Activated T-helper 9 cell treated with anti-CD3 and anti-CD28 coated beads, Interleukin-2, amount 50 U/mL, for 16 hours (primary cell): ENCODE measurements at places on chromosomes 3 and 15.

DNA sequence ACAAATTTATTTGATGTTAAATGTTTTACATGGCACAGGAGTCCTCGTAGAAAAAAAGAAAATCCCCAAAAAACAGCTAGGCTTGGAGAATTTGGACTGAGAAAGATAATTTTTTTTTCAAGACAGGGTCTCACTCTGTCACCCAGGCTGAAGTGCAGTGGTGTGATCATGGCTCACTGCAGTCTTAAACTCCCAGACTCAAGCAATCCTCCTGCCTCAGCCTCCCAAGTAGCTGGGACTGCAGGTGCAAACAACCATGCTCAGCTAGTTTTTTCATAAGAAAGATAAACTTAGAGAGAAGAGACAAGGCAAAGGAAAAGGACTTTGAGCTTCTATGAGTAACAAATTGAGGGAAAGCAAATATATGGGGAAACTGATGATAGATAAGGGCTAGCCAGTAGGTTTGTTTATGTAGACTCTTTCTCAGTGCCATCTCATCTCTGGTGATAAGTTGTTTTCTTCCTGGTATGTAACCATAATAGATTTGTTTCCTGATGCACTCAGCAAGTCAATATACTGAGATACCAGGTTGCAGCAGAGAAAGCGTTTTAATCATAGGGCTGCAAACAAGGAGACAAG lies 13.1 kb upstream of the TRMT10C start:
- DNase-seq: no peak

DNA sequence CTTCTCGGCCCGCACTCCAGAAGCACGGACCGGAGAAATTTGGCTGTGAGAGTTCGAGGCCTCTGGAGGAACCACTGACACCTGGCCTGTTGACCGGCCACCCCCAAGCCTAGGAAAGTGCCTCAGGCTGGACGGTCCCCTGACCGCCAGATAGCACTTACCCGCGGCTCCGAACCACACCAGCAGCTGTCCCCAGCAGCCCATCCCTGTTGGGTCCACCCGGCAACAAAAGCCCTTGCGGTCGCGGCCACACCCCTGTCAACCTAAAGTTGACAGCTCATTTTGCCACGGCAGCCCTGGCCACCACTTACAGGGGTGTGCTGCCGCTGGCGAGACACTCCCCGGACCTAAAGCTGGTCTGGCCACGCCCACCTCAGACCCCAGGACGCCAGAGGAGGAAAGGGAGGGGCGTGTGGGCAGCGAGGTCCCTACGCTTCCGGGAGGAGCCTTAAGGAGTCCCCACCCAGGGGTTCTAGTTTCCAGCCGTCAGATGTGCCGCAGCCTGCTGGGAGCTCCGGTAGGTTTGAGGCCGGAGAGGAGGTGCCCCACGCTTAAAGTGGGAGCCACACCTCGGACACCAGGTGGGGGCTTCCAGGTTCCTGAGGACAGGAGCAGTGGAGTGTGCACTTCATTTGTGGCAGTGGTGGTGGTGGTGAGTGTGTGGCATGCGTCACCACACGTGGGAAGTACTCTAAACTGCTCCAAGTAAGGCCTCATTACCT lies at the start of gene LTK:
Gene LTK (minus strand): TSS at position 322 of the 722 bp plus-strand sequence. CDS start 118 bp downstream, at position 204.
- DNase-seq: no peak

- DNase-seq: no peak
Observed at GRCh38 chr15:96610757-96611156, 280.3 kb downstream of the NR2F2 start.

DNA sequence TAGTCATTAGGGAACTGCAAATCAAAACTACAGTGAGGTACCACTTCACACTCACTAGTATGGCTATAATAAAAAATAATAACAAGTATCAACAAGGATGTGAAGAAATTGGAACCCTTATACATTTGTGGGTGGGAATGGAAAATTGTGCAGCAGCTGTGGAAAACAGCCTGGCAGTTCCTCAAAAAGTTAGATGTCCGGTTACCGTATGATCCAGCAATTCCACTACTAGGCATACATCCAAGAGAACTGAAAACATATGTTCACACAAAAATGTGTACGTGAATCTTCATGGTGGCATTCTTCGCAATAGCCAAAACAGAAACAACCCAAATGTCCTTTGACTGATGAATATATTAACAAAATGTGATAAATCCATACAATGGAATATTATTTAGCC lies 187.9 kb upstream of the LYSMD4 start:
- DNase-seq: no peak

DNA sequence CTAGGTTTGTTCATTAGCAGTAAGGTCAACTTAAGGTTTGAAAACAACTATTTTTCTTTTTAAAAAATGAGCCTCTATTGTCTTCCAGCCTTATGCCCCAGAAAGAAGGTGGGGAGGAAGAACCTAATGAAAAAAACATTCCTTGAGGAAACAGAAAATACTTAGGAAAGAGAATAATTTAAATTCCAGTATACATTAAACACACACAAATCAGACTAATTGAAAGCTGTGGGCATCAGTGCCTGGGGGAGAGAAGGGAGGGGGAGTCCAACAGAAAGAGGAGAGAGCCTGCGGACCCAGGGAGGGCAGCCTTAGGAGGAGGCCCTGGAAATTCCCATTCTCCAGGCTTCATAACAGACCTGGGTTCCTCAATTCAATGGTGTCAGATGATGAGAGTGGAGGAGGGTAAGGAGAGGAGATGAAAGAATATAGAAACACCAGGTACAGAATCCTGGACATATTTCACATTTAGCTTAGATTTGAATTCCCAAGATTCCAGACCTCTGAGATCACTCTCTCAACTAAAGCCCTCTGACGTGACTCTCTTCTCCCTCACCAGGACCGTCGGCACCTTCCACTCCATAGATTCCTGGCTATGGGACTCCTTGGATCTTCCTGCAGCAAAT lies 320.5 kb upstream of the UMPS start:
- no peak for DNase-seq

- DNase-seq: no peak
Observed at GRCh38 chr3:31573036-31573779, 40.5 kb downstream of the STT3B start.

DNA sequence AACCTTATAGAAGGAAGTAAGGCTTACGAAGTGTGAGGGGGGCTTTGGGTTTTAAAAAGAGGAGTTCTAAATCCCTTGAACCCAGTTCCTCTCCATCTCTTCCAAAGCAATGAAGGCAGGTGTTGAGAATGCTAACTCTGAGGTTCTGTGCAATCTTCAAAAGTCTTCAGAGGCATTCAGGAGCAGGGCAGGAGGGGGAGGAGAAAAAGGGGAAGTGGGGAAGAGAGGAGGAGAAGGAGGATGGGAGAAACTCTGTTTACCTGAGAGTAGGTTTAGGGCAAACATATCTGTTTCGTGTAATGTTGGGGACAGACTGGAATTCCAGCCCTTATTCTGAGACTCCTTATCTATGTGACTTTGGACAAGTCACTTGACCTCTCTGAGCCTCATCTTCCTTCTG lies 36.9 kb downstream of the FAM3D start:
- DNase-seq: no peak

DNA sequence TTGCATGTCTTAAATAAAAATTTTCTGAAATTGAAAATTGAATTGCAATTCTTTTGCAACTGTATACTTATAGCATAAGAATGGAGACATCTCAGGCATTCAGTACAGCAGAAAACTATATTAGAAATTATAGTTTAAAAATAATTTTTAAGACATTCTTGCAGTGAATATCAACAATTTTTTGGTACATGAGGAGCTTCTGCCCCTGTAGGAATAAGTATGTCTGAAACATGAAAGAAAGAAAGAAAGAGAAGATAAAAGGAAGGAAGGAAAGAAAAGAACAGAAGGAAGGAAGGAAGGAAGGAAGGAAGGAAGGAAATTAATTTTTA lies 165.0 kb downstream of the GMNC start:
- no peak for DNase-seq

DNA sequence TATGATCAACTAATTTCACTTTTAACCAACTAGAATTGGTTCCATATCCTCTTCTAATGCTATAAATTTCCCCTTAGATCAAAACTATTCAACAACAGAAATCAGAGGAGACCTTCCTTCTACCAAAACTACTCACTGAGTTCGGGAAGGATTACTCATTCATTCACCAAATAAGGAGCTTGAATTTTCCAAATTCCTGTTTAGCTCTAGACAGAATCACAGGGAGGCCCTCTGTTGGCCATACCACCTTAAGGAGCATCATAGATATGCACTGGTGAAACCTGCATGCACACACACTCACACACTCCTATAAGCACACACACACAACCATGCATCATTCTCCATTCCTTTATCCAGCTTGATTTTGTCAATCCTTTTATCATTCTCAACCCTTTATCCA lies 49.0 kb downstream of the SUCLG2 start:
- no peak for DNase-seq

GRCh38 chr3:14646589-14647413 lies 4.8 kb upstream of the CCDC174 start:
- no peak for DNase-seq

DNA sequence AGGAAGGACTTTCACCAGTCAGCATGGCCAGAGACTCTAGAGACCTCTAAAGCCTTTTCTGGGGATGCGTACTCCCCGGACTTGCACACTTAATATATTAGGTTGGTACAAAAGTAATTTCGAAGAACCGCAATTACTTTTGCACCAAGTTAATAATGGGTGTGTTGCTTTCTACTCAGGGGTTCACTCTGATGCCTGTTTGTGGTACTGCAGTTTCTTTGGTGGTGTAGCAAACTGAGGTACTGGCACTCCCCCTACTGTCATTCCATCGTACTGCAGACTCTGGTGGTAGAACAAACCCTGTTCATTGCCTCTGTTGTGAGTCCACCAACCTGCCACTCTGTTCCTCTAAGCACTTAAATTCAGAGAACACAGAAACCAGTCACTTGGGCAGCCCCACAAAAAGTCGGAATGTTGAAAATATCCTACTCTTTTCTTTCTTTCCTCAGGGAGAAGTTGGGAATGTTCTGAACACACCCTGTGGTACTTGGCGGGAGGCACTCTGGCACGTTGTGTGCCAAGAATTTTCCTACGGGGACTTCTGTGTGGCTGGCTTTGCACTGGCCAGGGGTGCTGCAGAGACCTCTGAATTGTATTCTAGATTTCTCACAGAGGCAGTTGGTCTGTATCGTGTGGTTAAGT lies 46.3 kb downstream of the GABRG3 start:
- DNase-seq: no peak

- no peak for DNase-seq
Observed at GRCh38 chr15:22780267-22780666, 6.2 kb upstream of the NIPA1 start.

GRCh38 chr3:106877627-106878026 lies 499.6 kb upstream of the CCDC54 start:
- no peak for DNase-seq

DNA sequence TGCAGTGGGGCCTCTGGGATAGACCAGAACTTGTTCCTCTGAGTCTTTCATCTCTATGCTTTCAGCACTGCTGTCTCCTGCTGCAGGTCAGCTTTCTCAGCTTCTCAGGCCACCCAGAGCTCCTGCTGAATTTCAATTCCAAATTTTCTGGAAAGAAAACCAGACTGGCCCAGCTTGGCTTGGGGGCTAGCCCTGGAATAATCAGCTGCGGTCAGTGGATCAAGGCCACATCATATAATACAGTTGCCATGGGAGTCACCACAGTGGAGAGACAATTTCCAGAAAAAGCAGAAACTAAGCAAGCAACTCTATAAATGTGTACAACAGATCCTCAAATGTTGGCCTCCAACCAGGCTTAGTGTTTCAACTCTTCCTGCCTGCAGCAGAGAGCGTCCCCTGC lies 91.1 kb upstream of the SLC24A5 start:
- no peak for DNase-seq

GRCh38 chr15:94029495-94029894 lies 201.9 kb upstream of the MCTP2 start:
- DNase-seq: no peak

DNA sequence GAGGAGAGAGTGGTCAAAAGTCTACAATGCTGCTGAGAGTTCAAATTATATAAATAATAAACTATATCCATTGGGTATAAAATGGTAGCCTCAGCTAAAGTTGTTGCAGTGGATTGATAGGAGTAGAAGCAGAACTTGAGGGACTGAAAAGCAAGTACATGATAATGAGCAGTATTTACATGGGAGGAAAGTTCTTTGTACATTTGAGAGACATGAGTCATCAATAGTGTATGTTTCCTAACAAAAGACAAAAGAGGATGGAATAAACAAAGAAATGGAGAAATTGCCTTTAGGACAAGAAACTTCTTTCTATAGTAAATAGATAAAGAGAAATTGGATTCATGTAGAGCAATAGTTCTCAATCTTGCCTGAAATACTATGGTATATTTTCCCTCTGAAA lies 110.0 kb upstream of the PLSCR5 start:
- no peak for DNase-seq

DNA sequence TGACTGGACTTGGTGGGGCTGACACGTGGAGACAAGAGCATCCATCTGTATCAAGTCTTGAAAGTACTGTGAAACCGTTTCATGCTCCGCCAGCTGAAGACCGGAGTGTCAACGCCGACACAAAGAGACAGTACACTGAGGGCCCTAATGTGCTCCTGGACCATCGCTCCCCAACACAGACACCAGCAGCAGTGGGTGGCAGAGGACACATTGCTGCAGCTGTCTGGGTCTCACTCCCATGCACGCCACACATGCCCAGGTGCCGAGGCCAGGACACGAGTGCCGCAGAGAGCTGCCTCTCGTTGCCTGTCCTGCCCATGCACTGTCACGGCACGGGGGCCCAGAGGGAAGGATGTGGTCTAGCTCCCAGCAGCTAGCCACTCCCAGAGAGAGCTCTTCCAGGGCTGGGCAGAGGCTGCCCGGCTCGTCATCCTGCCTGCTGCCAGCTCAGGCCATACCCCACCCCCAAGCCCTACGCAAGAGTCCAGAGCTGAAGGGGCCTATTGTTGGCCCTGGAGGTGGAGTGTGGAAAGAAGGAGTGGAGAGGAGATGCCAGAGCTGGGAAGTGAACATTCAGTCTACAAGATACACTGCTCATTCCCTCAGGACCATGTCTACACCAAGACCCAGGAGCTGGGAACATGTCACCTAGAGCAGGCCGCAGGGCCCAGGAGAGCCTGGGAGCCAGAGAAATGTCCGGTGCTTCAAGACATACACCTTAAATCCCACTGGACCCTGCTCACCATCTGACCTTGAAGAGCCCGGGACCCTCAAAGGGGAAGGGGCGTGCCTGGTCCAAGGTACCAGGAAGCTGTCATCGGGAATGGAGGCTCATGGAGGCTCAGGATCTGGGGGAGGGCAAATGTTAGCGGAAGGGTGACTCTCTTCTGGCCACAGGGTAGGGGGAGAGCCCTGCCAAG lies 7.7 kb downstream of the TNK2 start:
- no peak for DNase-seq

DNA sequence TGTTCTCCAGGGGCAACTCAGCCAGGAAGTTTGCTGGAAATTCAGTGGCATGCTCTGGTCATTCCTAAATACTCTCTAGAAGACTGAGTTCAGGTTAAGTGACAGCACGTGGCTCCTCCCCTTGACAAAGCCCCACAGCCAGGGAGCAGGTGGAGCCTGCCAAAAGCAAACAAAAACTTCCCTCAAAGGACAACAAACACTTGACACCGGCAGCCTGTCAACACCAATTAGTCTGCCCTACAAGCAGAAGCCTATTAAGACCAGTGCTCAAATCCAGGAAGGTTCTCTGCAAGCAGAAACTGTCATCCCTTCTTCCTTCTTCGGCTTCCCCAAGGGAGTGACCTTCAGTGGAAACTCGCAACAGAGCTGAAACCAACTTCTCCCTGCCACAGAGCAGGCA lies 5.0 kb downstream of the MEX3B start:
- DNase-seq: no peak
